ENCODE measurements at places on chromosomes 6 and 20.

DNA sequence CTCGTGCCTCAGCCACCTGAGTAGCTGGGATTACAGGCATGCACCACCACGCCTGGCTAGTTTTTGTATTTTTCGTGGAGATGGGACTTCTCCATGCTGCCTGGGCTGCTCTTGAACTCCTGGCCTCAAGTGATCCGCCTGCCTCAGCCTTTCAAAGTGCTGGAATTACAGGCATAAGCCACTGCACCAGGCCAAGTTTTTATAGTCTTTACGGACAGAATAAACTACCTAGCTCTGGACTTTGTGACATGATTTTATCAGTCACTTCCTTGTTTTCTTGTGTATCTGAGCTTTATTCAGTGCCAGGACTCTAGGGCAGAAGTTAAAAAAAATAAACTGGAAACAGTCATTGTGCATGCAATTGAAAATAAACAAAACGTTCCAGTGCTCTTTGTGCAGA is 46.7 kb upstream of the RALGAPA2 start:
- no peak for DNase-seq

DNA sequence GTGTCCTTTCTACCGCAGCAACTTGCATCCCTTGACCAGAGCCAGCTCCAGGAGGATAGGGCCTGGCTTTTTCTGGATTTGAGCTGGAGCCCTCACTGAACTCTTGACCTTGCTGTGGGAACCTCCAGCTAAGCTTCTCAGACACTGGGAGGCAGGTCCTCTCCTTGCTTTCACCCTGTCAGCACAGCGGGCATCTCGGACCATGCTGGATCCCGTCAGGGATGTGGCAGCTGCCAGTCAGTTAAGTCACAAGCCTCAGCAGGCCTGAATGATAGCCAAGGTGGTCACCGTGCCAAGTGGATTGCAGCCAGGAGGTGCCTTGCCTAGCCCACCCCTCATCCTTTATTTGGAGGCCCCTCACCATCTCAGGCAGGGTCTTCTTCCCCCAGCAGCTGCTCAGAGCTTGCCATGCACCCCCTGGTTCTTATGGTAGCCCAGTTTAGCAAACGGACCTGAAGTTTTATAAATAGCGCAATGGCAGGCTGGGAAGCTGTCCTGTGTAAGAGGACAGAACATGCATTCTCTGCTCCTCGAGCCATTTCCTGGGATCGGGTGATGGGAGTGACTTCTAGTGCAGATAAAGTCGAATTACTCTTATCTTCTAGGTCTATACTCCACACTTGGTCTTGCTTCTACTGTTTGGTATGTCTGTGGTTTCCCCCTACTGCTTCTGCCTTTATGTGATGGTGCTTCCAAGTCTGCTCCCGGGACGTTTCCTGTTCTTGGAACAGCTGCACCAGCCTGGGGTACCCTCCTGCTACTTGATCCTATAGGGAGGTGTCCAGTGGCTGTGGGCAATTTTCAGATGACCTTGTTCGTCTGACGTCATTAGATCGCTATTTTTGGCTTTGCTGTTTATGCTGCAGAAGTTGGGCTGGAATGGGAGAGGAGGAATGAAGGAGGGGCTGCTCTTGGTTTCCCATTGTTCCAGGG is 7.1 kb upstream of the MYLK2 start:
- DNase-seq = no peak

DNA sequence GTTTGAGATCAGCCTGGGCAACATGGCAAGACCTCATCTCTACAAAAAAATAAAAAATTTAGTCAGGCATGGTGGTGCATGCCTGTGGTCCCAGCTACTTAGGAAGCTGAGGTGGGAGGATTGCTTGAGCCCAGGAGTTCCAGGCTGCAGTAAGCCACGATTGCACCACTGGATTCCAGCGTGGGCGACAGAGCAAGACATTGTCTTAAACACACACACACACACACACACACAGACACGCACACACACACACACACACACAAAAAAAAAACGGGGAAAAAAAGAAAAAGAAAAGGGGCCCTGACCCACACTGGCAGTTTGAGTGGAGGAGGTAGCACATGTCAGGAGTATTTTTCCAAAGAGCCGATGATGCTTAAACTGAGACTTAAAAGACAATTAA is 122.2 kb downstream of the AFG1L start:
- DNase-seq = no peak

GRCh38 chr6:137150072-137150471 is 23.4 kb downstream of the IL22RA2 start:
- no peak for DNase-seq

DNA sequence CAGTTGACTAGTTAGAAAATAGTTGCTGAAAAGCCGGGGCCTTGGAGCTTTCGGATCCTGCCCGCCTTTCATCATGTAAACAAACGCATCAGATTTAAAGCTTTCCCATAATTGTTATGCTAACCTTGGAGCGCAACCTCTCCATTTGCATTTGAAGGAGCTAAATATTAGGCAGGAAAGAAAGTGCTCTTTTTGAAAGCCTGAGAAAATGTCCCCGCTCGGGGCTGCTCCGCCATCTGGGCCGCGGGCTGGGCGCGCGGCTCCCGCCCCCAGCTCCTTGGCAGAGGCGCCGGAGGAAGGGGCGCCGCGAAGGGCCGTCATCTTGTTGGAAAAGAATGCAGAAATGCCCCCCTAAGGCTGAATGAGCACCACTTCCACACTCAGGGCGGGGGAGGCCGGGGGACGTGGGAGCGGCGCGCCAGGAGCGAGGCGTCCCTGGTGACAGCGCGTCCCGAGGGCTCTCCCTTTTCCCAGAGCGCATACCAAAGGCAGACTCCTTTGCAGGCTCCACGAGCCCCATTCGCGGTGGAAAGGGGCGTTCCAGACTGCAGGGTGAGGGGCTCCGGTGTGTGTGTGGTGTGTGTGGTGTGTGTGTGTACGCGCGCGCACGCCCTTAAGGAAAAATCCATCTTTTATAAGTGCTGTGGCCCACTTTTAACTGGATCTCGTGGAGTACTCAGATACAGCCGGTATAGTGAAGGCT is 145.6 kb upstream of the ID4 start:
- DNase-seq = no peak

- DNase-seq = no peak
Observed at GRCh38 chr20:5945963-5946362, 4.4 kb downstream of the TRMT6 start.

- DNase-seq = no peak
Observed at GRCh38 chr6:18748314-18748713, 361.2 kb downstream of the RNF144B start.

- no peak for DNase-seq
Observed at GRCh38 chr6:19759117-19759880, 77.9 kb upstream of the ID4 start.
